ENCODE measurements at places on chromosomes 2 and 18.

DNA sequence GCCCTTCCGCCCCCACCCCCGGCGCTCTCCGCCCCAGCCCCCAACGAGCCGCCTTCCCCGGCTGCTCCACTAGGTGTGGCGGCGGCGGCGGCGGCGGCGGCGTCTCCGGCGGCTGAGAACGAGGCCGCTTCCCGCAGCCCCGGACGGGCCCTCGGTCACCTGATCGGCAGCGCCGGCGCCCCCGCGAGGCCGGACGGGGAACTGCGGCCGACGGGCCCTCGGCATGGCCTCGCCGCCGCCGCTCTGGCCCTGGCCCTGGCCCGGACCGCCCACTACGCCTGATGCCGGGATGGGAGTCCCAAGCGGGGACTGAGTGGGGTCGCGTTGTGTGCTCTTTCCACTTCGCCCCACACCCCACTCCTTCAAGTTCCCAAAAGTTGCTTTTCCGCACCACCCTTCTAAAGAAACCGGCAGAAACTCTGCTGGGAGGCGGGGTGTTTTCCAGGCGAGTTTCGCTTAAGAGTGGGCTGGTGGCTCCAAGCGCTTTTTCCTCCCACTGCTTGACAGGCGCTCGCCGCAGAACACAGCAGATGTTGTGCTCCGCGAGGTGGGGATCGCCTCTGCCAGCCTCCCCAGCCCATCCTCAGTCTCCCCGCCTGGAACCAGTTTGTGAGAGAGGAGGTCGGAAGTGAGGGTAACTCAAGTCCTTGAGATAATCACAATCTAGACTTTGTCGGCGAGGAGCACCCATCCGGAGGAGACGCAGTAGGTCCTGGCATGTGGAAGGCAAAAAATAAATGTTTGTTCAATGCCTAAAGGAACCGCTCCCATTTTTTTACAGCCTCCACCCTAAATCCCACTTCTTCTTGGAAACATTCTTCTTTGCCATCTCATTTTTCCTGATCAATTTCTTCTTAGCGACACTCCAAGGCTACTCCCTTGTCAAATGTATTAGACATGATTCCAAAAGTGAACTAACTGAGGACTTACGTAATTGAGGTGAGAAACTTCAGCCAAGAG is at the start of gene NCKAP1:
Gene NCKAP1, minus strand, starts transcription at position 117 of the 960 bp plus-strand sequence. CDS start 358 bp downstream, outside the sequence.
- no peak for DNase-seq

DNA sequence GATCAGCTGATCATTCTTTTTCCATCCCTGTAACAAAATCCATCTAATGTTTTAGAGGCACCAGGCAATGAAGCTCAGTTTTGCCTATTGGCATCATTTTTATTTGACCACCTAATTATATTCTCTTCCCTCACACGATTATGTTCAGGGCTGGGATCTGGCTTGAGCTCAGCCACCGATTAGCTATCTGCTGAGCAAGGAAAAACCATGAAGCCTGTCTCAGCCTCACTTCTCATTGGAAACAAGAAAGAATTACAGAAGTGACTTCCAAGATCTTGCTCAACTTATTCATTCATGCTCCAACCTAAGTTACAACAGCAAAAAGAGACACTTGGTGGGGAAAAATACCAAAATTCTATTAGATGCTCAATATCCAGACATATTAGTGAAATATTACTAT is 139.0 kb upstream of the SH3BP4 start:
- no peak for DNase-seq

GRCh38 chr2:215522237-215522636 is 86.4 kb upstream of the FN1 start:
- DNase-seq, result no peak

- no peak for DNase-seq
These were observed 266.6 kb downstream of the CAMKMT start for GRCh38 chr2:44628297-44628696.

All from SK-N-MC (cell line).